ENCODE measurements at places on chromosomes 2 and 18.
A peak's percentile ranks its signal among the peaks of the same experiment; 100 is the strongest.

DNA sequence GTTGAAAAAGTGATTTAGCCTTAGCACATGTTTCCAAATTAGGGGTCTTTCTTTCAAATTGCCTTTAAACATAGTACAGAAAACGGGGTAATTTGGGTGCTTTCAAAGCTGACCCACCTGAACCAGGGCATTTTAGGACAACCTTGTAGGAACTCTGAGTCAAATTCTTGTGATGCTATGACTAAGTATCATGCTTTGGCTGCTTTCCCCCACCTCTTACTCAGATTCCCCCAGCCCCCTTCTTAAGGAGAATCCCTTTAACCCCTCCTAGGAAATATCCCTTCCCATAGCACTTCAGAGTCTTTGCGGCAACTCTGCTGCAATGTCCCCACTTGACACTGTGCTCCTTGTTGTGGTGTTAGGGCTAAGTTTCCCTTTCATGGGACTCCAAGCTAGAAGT, 18.6 kb upstream of the KLF7 start:
- DNase-seq: peak; percentile 39

GRCh38 chr2:158616480-158617000, 159.8 kb downstream of the PKP4 start:
- no peak for DNase-seq

DNA sequence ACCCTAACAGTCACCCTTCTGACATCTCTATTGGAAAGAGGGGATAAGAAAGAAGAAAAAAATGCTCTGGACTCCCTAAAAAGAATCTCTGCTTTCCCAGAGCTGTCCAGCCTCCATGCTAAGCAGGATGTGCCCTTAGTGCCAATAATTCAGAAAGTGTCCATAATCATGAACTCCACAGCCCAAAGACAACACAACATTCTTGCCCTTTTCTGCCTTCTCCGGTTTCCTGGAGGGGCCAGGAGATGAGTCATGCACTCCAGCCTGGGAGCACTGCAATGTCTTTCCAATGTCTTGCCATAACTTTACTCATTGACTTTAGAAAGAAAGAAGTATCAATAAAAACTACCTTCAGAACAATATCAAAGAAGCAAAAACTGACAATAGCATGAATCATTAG, 44.0 kb downstream of the KLF7 start:
- DNase-seq: peak; percentile 76

- DNase-seq: no peak
Observed at GRCh38 chr2:100855606-100856005, 35.7 kb downstream of the NPAS2 start.

DNA sequence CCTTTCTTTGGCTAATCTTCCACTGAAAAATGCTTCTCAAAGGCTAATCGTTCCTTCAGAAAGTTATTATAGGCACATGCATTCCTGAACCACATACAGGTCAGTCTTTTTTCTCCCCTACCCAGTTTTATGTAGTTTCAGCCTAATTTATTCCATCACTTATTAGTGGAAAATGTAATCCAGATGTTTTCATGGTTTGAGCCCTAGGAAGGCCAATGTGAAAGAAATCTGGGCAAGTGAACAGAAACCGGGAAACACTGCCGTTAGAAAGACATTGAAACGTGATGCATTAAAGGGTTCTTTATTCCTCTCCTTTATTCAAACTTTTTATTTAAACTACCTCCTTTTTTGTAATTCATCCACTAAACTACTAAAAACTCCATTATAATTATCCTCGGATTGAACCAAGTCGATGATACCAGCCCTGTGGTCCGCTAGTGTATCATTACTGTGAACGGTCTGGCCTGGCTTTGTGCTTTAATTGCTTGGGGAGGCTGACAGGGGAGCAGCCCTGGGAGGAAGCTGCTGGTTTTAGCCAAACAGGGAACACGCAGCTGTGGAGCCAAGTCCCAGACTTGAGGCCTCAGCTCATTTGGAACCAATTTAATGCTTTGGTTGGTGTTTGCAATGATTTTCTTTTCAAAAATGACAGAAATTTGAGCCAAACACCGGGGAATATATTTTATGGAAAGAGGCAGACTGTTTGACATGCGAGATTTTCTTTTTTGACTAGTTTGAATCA, 149.2 kb downstream of the ARHGAP28 start:
- DNase-seq: no peak

DNA sequence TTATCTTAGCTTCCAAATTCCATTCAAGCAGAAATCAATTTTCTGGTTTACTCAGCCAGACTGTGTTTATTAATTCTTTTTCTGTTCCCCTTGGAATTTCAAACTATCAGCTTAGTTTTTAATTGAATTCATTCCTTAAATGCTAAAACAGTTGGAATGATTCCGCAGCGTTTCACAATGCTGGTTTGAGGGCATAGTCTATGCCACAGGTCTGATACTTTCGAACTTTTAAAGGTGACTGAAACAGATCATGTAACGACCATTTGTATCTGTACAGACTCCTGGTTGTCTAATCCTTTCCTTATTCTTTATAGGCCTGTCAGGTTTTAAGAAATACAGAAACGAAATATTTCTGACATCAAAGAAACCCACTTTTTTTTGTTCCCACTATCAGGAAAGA, 45.4 kb downstream of the STPG4 start:
- DNase-seq: no peak

DNA sequence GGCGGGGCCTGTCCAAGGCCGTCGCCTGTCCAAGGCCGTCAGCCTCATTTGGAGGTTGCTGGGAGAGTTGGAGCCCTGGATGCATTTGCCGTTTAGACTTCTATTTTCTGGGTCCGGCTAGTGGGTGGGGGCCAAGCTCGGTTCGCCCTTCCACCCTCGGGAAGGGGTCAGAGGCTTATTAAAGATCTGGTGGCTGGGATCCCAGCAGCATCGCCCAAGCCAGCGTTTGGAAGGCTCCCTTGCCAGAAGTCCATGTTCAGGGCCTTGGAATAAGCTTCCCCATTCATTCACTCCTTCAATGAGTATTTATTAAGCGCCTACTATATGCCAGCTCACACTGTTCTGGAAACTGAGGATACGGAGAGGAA, 516 bp upstream of the DOCK10 start:
- no peak for DNase-seq

GRCh38 chr18:76209597-76209996, 285.4 kb downstream of the ZNF516 start:
- DNase-seq: peak; percentile 22

DNA sequence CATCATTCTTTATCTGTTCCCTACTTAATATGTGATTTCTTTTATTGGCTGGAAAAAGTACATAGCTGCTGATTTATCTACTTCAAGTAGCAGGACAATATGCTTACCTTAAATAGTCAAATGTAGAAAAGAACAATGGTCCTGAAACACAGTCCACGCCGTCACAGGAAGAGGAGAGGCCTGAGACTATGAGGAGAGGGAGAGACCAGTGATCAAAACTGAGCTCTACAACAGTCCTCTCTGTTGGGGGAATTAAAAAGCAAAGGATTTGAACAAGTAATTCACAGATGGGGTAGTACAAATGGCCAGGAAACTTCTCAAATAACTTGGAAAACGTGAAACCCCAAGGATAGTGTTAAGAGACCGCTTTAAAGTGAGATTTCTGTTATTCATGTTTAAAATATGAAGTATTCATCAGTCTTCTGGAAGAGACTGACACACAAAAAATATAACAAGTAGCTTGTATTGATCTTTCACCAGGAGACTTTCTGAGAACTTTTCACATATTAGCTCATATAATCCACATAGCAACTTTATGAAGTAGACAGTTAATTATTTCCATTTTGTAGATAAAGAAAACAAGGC, 20.2 kb downstream of the SCYGR8 start:
- DNase-seq: peak; percentile 26
